Stimulated activated CD8-positive, alpha-beta memory T cell treated with anti-CD3 and anti-CD28 coated beads, Interleukin-7, amount 100 ng/mL, for 1 hour (primary cell): ENCODE measurements at places on chromosomes 2 and 18.

DNA sequence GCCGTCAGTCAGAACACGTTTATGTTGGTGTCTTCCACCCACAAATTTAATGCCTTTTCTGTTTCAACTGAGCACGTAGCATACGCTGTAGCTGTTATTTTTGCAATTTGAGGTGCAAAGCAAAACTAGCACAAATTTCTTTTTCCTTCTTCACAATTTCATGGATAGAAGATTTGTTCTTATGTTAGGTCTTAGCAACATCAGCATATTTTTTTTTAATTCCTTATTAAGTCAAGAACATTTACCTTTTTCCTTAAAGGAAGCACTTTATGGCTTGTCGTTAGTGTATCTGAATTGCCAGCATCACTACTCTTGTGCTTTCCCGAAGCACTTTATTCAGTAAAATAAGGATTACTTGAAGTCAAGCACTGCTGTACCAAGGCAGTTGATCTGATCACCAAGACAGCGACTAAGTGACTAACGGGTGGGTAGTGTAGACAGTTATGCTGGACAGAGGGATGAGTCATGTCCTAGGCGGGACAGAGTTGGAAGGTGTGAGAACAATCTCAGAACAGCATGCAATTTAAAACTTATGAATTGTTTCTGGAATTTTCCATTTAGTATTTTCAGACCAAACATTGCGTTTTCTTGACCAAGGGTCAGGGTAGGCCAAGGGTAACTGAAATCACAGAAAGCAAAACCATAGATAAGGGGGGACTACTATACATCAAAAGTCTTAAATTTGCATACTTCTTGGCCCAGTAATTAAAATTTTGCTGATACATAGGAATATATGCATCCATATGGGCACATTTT, 13.3 kb downstream of the BABAM2 start:
- no peak for DNase-seq

DNA sequence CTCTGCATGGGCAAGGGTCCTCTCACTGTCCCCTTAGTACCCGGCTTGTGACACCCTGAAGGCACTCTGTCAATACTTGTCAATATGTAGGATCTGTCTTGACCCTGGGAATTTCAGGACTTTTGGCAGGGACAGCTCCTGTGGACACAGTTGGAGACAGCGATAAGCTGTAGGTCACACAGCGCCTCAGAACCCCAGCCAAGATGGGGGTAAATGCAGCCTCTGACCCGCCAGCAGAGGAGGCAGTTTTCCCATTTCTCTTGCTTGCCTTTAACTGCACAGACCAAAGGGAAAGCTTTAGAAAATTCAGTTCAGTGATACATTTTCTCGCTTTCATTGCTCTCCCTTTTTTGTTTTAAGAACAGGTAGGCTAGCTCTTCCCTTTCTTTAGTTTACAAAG, 54.8 kb upstream of the KLHL29 start:
- no peak for DNase-seq

- DNase-seq = no peak
Measured at GRCh38 chr2:170212625-170213280, 34.8 kb downstream of the MYO3B start.

GRCh38 chr2:15565994-15566671, 5.0 kb upstream of the NBAS start:
- DNase-seq = no peak

DNA sequence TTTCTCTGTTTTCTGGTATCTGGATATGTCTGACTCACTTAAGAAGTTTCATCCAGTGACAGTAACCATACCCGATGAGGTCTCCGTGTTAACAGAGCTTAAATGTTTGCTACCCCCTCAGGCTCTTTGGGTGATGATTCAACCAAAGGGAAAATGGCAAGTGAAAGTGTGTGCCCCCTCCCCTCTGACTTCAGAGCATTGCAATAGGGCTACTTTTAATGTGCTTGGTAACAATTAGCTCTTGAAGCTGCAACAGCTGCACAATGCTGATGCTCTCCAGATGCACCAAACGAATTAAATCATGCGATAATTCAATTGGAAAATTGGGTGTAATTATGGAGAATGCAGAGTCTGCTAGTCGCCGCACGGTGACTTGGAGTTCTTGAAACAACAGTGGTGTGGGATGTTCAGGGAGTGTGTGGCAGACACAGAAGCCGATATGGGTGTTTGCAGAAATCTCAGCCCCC, 270.7 kb downstream of the ALK start:
- DNase-seq = no peak

GRCh38 chr2:218295029-218295428, 2.7 kb upstream of the TMBIM1 start:
- no peak for DNase-seq

DNA sequence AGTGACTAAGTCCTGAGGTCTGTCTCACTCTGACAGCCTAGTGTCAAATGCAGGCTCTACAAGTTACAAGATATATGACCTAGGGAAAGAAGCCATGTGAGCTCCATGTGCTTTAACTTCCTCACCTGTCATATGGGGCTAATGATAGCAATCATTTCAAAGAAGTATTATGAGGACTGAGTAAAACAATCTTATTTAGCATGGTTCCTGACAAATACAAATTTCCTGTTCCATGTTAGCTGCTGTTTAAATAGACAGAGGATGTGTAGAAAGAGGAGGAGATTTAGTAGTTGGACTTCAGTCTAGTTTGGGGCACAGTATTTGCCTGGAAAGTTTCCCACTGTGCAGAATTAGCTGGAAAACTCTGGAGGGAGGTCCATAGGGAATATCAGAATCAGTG, 545.8 kb downstream of the CNTNAP5 start:
- no peak for DNase-seq

- no peak for DNase-seq
Measured at GRCh38 chr2:69729266-69729665, 12.7 kb upstream of the ANXA4 start.

GRCh38 chr2:152513681-152514080, 178.7 kb downstream of the FMNL2 start:
- DNase-seq = no peak

DNA sequence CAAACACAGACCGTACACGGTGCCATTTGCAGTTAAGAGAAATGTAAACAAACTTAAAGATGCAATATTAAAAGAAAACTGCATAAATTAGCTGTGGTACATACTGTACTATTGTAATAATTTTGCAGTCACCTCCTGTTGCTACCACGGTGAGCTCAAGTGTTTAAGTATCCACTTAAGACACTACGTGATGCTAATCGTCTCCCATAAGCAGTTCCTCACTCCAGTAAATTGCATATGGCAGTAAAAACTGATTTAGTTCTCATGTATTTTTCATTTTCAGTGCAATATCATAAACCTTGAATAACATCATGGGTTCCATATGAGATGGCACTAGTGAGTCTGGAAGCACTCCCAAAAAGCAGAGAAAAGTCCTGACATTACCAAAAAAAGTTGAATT, 14.4 kb downstream of the CLEC4F start:
- DNase-seq = no peak

GRCh38 chr2:228681426-228681825, 499.9 kb upstream of the SPHKAP start:
- no peak for DNase-seq

DNA sequence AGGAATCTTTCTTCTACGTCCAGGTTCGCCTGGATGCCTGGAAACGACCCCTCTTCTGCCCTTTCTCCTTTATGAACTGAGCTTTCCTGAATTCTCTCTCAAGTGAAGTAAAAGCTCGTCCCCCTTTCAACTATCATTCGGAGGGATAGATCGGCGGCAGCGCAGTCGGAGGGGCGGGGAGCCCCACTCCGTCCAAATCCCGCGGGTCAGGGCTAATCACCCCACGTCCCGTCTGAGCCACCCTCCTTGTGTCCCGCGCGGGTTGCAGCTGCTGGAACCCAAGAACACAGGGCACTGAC, 367 bp downstream of the FBXO48 start:
- peak; percentile 16 for DNase-seq

GRCh38 chr2:181197140-181197760, 216.8 kb downstream of the UBE2E3 start:
- no peak for DNase-seq

DNA sequence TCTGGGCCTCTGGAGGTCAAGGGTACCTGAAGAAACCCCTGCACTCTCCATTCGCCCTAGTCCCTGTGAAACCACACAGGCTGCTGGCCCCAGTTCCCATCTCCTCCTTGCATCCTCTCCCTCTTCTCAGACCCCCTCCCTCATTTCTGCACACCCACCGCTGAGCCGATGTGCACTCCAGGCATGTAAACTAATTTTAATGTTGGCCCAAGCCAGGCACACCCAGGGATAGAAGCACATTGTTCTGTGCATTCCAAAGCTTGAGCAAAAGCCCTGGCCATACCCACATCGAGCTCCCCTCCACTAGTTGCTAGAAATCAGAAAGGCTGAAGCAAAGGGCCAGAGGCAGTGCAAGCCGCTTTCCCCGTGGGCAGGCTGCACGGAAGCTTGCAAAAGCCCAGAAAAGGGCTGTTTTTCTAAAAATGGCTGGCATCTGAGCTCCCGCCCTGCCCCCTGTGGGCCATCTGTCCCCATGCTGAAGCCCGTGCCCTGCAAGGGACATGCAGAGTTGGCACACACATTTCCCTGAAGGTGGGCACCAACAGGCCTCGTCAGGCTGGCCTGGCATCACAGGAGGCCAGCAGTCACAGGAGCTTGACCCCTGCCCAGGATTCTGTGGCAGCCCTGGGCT, 181.6 kb downstream of the SMAD7 start:
- no peak for DNase-seq

GRCh38 chr2:184554736-184555135, 43.6 kb upstream of the ZNF804A start:
- no peak for DNase-seq

- no peak for DNase-seq
Measured at GRCh38 chr2:48114256-48114655, 208.0 kb upstream of the FBXO11 start.

- no peak for DNase-seq
Measured at GRCh38 chr2:19425419-19425818, 67.0 kb upstream of the OSR1 start.

DNA sequence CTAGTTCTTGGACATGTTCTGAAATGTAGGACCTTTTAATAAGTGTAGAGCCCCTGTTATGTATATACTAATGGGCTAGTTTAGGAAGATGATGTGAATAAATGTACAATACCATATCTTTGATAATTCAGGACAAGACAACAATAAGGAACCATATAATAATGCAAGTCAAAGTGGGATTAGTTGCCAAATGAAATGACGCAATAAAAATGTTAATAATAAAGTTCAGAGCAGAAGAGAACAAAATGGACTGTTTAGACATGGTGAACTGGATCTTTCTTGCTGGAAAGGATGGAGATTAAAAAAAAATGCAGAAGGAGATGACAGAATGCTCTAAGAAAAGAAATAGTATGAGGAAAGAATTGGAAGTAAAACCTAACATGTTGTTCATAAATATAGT, 43.7 kb downstream of the MMADHC start:
- DNase-seq = no peak

DNA sequence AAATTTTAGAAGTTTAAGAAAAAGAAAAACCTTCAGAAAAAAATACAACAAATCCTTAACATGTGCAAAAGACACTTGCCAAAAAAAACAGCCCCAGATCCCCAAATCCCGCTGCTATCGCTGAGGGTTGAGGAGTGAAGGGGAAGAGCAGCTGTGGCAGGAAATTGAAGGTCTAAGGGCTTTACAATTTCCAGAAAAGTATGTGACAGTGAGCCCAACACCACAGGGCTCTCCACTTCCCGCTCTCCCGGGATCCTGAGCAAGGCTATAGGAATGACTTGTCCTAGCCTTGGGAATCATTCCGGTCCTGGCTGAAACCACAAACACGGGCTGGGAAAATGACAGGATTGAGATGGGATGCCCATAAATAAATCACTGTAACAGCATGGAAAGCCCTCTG, 191.4 kb downstream of the TMEM163 start:
- no peak for DNase-seq

- DNase-seq = no peak
Measured at GRCh38 chr2:183671233-183671632, 547.0 kb downstream of the NUP35 start.

- no peak for DNase-seq
Measured at GRCh38 chr2:67234440-67234839, 162.7 kb upstream of the ETAA1 start.

DNA sequence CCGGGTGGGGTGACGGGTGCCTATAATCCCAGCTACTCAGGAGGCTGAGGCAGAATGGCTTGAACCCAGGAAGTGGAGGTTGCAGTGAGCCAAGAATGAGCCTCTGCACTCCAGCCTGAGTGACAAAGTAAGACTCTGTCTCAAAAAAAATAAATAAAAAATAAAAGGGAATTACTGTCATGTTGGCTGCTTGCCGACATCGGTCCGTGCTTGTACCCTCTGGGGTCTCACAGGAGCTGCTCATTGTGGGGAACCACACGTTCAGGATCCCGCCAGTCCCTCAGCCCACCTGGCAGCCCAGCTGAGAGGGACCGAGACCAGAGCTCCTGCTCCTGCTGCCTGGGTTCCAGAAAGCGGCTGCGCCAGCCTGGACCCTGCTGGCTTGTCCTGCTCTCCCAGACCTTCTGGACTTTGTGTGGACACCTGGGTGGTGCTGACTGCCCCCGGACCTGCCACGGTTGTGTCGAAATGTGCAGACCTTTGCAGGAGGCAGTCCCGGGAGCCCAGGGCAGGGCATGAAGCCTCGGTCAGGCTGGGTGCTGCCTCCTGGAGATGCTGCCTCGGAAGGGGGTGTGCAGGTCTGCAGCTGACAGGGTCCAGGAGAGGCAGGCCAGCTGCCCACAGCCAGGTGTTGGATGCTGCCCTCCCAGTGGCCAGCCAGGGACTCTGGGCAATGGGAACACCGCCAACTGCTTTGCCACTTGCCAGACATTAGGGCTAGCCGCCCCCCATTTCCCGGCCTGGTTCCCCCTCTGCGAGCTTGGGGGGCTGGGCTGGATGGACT, 16.4 kb downstream of the KLF11 start:
- no peak for DNase-seq

GRCh38 chr2:10304458-10305253, 2.0 kb downstream of the HPCAL1 start:
- DNase-seq = no peak

DNA sequence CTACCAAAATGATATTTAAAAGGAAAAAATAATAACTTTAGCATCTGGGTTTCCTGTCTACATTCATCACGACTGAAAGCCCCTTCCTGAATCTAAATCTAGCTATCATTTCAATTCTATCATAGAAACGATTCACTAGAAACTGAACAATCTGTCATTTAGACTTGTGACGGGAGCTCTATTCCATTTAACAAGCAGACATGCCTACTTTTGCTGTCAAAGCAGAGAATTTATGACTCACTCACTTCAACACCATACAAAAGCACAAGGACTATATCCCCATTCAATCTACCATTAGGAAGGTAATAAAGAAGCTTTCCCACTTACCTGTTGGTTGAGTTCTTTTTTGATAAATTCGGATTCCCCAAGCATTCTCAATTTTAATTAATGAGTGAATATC, 1072.3 kb downstream of the LRP1B start:
- DNase-seq = no peak
